Testis (tissue), 5 donors: ENCODE measurements at places on chromosomes 12 and 14. TPM values are rescaled to one million over a fixed set of nuclear protein-coding genes. Genes with fewer than 3 reads are reported as not detected.

Gene DACT1
- polyA plus RNA-seq = 21.7 TPM

Gene TMEM30B
- 5.9 TPM for polyA plus RNA-seq

Gene STXBP6
- 8.6 TPM for polyA plus RNA-seq

Gene CCDC196
- polyA plus RNA-seq = 66.6 TPM

Gene EVL
- polyA plus RNA-seq = 87.4 TPM

Gene IL23A
- polyA plus RNA-seq = 34.9 TPM

Gene KCNC2
- polyA plus RNA-seq = not detected

Gene CHURC1
- 62.8 TPM for polyA plus RNA-seq

Gene TNFAIP2
- polyA plus RNA-seq = 92.8 TPM

Gene DAO
- polyA plus RNA-seq = 0.46 TPM

Gene DHRS2
- polyA plus RNA-seq = 4.1 TPM

Gene ITGA5
- 16.3 TPM for polyA plus RNA-seq

Gene RTN1
- 10.9 TPM for polyA plus RNA-seq

Gene ATP2B1
- 32.1 TPM for polyA plus RNA-seq

Gene OR4K14
- not detected for polyA plus RNA-seq

Gene RNASE13
- polyA plus RNA-seq = not detected

Gene RBP5
- polyA plus RNA-seq = 11.8 TPM

Gene PTPN6
- 19.1 TPM for polyA plus RNA-seq

Gene LBHD2
- 3.9 TPM for polyA plus RNA-seq

Gene ZNF891
- polyA plus RNA-seq = 1.6 TPM

Gene STON2
- polyA plus RNA-seq = 8.3 TPM

Gene KRT3
- polyA plus RNA-seq = not detected

Gene ERC1
- 25.8 TPM for polyA plus RNA-seq

Gene RERG
- 27.2 TPM for polyA plus RNA-seq

Gene PLXNC1
- 36.5 TPM for polyA plus RNA-seq

Gene NR1H4
- polyA plus RNA-seq = 0.66 TPM

Gene PIK3C2G
- polyA plus RNA-seq = 0.55 TPM

Gene DTX1
- 15.0 TPM for polyA plus RNA-seq

Gene CEP128
- polyA plus RNA-seq = 8.5 TPM

Gene BRI3BP
- 3.5 TPM for polyA plus RNA-seq

Gene LRRC10
- not detected for polyA plus RNA-seq

Gene PLD4
- polyA plus RNA-seq = 1.2 TPM

Gene SDS
- polyA plus RNA-seq = 0.34 TPM

Gene CFAP54
- 8.4 TPM for polyA plus RNA-seq

Gene GPR132
- polyA plus RNA-seq = 1.2 TPM

Gene FSCB
- 42.9 TPM for polyA plus RNA-seq

Gene MANSC4
- polyA plus RNA-seq = 1.1 TPM

Gene DIO3
- 2.3 TPM for polyA plus RNA-seq
